Activated naive CD8-positive, alpha-beta T cell treated with anti-CD3 and anti-CD28 coated beads, Interleukin-2, amount 10 ng/mL, durations not matched to agents 7 days and 5 days (primary cell): ENCODE measurements at places on chromosomes 2 and 18. TPM values are rescaled to one million over a fixed set of nuclear protein-coding genes. Genes with fewer than 3 reads are reported as not detected.

DPYSL5 gene
- total RNA-seq = not detected

C2orf15 gene
- total RNA-seq = 2.3 TPM

STAT4 gene
- total RNA-seq = 170 TPM

HOXD11 gene
- not detected for total RNA-seq

GPR39 gene
- not detected for total RNA-seq

FAM168B gene
- total RNA-seq = 67.9 TPM

C2orf68 gene
- 61.2 TPM for total RNA-seq

CDH7 gene
- total RNA-seq = not detected

RAB27B gene
- 1.4 TPM for total RNA-seq
